G401 (cell line): ENCODE measurements at places on chromosomes 4 and X. TPM values are rescaled to one million over a fixed set of nuclear protein-coding genes. Genes with fewer than 3 reads are reported as not detected.

- DNase-seq: peak; percentile 21
Measured at GRCh38 chrX:69968950-69969349, 80.8 kb downstream of the AWAT2 start.

Gene CPLX1
- total RNA-seq: 1.8 and 4.7 TPM in 2 replicates

Gene GPAT3
- total RNA-seq: 2.5 and 7.8 TPM in 2 replicates

- no peak for DNase-seq
Measured at GRCh38 chr4:185322803-185323202, 72.9 kb downstream of the LRP2BP start.

GRCh38 chr4:68904786-68905185 lies 46.8 kb downstream of the UGT2A3 start:
- DNase-seq: no peak

- no peak for DNase-seq
Measured at GRCh38 chr4:93029769-93030168, 726.0 kb downstream of the GRID2 start.

GRCh38 chr4:184853436-184853835 lies 27.7 kb upstream of the ACSL1 start:
- DNase-seq: no peak

- DNase-seq: no peak
Measured at GRCh38 chr4:180610324-180610723, 1632.9 kb upstream of the TENM3 start.

DNA sequence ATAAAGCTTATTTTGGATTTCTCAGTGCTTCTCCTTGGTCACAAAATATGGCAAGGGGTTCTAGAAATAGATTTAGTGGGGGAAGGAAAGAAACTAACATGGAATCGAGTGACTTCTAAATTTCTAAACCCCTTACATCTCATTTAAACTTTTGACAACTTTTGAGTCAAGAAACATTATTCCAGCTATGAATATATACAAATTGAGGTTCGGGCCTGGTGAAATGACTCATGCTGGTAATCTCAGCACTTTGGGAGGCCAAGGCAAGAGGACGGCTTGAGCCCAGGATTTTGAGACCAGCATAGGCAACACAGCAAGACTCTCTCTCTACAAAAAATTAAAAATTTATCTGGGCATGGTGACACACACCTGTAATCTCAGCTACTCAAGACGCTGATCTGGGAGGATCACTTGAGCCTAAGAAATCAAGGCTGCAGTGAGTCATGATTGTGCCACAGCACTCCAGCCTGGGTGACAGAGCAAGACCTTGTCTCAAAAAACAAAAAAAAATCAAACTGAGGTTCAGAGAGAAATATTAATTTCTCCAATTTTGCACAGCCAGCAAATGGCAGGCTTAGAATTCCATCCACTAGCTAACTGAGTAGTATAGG lies 99.8 kb downstream of the ANXA3 start:
- no peak for DNase-seq

DNA sequence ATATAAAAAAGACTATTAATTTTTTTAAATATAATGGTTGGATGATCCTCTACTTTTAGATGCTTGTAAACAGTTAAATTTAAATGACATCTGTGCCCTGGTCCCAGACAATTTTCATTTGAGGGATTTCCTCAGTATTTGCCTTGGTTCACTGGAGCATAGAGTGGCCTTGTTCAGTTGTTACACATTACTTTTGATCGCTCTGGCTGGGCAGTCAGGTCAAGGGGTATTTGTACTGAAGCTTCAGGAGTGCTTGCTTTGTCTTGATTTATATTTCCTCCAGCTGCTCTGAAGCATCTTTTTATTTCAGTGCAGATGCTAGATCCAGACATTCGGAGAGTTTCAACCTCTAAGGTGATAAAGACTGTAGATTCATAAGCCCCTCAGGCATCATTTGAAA lies 50.0 kb downstream of the COMMD8 start:
- DNase-seq: no peak

GRCh38 chrX:112826023-112826422 lies 14.6 kb downstream of the AMOT start:
- DNase-seq: no peak

Gene MCF2
- not detected in 2 replicates for total RNA-seq

Gene BTC
- not detected in 2 replicates for total RNA-seq

DNA sequence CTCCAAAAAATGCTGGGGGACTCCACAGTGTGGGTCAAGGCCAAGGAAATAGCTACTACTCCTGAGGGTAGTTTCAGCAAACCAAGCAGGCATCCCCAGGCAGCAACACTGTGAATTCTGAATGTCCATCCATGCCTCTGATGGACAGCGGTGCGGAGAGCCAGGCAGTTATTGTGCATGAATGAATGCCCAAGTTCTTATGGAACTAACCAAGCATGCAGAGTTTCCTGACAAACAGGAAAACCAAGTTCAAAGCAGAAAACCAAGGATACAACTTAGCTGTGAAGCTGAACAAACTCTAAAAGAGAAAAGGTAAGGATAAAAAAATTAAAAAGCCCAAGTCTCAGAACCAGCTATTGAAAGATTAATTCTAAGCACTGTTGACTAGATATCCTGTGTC lies 642.6 kb upstream of the HS3ST1 start:
- DNase-seq: no peak

DNA sequence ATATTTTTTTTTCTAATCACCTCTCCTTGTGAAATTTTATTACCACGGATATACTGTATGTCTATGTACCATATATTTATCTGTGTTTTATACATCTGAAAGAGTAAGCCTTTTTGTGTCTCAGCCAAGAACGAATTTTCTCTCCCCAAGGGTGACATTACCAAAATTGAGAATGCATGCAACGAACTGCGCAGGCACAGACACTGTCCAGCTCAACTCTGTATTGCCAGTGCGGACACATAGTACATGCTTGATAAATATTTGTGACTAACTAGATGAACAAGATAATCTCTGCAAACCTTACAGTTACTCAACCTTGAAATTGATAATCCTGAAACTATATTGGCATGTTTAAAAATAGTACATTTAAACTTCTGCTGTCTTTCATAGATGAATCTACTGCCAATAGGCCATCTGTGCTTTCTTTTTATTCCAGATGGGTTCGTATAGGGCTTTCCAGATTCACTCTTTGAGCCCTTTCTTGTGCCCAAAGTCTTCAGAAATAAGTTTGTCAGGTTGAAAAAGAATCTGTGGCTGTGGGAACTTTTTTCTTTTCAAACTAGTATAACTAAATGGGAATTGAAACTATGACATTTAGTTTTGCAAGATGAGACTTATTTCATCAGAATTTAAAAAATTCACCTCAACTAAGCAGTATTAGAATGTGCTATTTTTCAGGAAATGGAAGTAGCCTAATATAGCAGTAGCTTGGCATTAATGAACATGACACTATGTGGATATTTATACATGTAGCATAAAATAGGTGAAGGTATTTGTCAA lies 38.9 kb downstream of the DTHD1 start:
- no peak for DNase-seq

Gene GPR50
- total RNA-seq: not detected in 2 replicates

Gene SERPINA7
- not detected in 2 replicates for total RNA-seq

Gene PAGE2B
- not detected in 2 replicates for total RNA-seq

Gene NAP1L2
- 0.86 TPM in 1 of 2 replicates, not detected in the other for total RNA-seq

- peak; percentile 79 for DNase-seq
Measured at GRCh38 chr4:97720869-97721432, 422.3 kb downstream of the STPG2 start.

- no peak for DNase-seq
Measured at GRCh38 chr4:101037938-101038413, 309.4 kb downstream of the PPP3CA start.

- no peak for DNase-seq
Measured at GRCh38 chrX:72635930-72636329, 63.3 kb upstream of the HDAC8 start.

Gene HOPX
- total RNA-seq: not detected in 2 replicates

DNA sequence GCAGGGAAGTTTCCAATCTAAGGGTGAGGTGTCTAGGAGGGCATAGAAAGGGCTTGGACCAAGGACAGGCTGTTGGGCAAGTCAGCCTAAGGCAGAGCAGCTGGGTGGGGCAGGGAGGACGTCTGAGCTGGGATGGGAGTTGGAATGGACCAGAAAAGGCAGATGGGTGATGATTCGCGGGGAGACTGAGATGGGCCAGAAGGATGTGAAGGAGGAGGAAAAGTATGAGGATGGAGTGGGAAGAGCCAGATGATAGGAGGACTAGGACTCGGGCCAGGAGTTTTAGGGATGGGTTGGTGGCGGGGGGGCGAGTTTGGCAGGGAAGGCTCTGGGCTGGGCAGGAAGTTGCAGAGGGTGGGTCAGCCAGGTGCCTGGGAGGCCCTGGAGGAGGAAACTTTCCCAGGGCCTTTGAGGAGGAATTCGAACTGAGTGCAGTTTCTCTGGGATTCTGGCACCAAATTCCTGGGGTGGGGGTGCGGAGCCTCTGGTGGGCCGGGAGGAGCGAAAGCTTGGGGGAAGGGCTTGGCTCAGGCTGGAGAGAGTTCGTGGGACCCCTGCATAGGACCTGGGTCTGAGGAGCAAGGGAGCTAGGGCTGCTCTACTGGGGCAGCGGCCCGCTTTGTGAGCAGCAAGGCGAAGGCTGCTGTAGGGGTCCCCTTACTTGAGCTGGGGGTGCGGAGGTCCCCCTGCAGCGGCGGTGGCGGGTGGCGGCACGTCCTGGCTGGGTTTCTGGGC lies 8.7 kb upstream of the TIMP1 start:
- DNase-seq: no peak

DNA sequence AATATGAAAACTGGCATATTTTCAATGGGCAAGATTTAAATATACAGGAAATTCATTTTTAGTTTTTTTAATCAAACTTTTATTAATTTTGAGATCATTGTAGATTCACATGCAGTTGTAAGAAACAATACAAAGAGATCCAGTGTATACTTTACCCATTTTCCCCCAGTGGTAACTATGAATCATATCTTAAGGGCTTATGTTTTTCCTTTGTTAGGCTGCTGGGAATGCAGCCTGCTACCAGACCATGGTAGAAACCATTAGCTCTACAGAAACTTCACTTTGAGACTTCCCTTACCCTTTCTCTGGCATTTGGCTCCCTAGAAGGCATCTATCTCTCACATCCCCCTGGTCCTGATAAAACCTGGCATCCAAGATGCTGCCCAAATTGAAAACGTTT lies 147.6 kb upstream of the EOLA2 start:
- DNase-seq: no peak

Gene ARMCX4
- not detected in 2 replicates for total RNA-seq

Gene AFM
- total RNA-seq: not detected in 2 replicates

Gene LONRF3
- total RNA-seq: 0.37 TPM in 1 of 2 replicates, not detected in the other

GRCh38 chrX:155632431-155633100 lies 19.8 kb upstream of the TMLHE start:
- no peak for DNase-seq

Gene TLR1
- not detected in 2 replicates for total RNA-seq

Gene LNX1
- 0.31 TPM in 1 of 2 replicates, not detected in the other for total RNA-seq

GRCh38 chr4:148062301-148062950 lies 330.5 kb downstream of the ARHGAP10 start:
- DNase-seq: no peak

Gene PRR27
- total RNA-seq: not detected in 2 replicates

Gene HTRA3
- 0.14 TPM in 1 of 2 replicates, not detected in the other for total RNA-seq

Gene CYBB
- total RNA-seq: not detected in 2 replicates

Gene DMRTC1
- total RNA-seq: not detected in 2 replicates

Gene SLC26A1
- 0.74 and 0.85 TPM in 2 replicates for total RNA-seq

Gene TMPRSS11E
- total RNA-seq: not detected in 2 replicates
